ENCODE measurements at places on chromosomes 4 and X.

- DNase-seq, result peak; percentile 29
These were observed 170.7 kb downstream of the SLIT2 start for GRCh38 chr4:20422398-20422797.

GRCh38 chr4:99610605-99611175, 36.1 kb downstream of the MTTP start:
- peak; percentile 66 for DNase-seq

GRCh38 chrX:38110231-38110630, 103.9 kb downstream of the SYTL5 start:
- DNase-seq, result no peak

- DNase-seq, result no peak
These were observed 8.2 kb upstream of the HSD17B11 start for GRCh38 chr4:87399148-87399547.

- no peak for DNase-seq
These were observed 31.6 kb upstream of the KIT start for GRCh38 chr4:54626113-54626512.

- DNase-seq, result peak; percentile 89
These were observed 35.1 kb downstream of the PNMA5 start for GRCh38 chrX:152958524-152959465.
